ENCODE measurements at places on chromosomes 7 and 10.

- DNase-seq: no peak
Observed at GRCh38 chr7:96685353-96685752, 24.3 kb downstream of the SEM1 start.

DNA sequence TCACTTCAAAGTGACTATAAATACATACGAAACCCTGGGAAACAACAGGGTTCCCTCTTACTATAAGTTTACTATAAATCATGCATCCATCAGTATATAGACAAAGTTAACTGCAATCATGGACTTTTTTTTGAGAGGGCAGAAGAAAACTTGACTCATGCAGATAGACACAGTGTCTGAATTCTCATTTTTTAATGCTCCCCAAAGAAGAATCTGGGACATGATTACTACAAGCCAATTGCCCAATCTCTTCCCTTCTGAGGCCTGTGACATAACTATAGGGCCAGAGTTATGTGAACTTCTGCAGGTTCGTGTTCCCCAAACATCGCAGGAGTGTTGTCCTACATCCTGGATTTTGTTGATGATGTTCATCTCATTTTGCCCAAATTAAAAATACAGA lies 376.5 kb downstream of the KCNMA1 start:
- no peak for DNase-seq

DNA sequence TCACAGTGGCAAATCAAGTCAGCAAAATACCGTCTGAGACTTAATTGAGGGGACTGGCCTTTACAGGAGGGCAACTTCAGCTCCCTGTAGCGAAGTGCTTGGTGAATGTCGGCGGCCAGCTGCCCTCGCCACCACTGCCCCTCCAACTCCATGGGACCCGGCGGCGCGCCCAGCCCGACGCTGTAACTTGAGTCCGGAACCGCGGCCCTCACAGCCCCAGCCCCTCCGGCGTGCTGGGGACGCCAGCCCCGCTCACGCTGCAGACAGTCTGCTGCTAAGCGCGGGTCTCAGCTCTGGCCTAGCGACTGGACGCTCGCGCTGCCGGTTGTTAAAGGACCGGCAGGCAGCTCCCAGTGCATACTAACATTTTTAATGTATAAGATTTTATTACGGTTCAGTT lies 113.4 kb upstream of the NUPR2 start:
- DNase-seq: no peak

GRCh38 chr7:75950111-75950681 lies 35.2 kb downstream of the POR start:
- DNase-seq: no peak

DNA sequence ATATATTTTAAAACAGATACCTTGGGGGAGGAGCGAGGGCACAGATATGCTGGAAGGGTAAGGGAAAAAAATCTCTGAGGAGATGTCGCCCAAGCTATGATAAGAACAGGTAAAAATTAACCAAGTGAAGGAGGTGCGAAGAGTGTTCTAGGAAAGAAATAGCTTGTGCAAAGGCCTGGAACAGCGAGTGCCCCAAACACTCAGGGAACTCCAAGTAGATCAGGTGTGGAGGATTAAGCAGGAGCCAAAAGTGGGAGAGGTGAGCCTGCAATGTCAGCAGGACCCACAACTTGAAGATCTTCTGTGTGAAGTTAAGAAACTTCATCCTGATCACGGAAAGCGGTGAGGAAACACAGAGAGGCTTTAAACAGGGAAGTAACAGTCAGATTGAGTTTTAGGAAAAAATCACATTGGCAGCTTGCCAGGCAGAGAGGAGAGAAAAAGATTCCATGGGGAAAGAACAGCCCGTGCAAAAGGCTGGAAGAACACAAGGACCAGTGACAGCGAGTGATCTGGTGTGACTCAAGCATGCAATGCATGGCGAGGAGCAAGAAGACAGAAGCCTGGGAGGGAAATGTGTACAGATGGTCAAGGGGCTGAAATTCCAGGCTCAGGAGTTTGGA lies 30.7 kb downstream of the FGF8 start:
- DNase-seq: no peak

- DNase-seq: no peak
Observed at GRCh38 chr7:138257459-138258196, 181.4 kb downstream of the AKR1D1 start.

- DNase-seq: no peak
Observed at GRCh38 chr7:37434529-37434928, 14.1 kb downstream of the ELMO1 start.

Data from epithelial cell of proximal tubule (primary cell).